Neural progenitor cell (in vitro differentiated cells): ENCODE measurements at places on chromosomes 12 and 14. TPM values are rescaled to one million over a fixed set of nuclear protein-coding genes. Genes with fewer than 3 reads are reported as not detected.
A peak's percentile ranks its signal among the peaks of the same experiment; 100 is the strongest.

DNA sequence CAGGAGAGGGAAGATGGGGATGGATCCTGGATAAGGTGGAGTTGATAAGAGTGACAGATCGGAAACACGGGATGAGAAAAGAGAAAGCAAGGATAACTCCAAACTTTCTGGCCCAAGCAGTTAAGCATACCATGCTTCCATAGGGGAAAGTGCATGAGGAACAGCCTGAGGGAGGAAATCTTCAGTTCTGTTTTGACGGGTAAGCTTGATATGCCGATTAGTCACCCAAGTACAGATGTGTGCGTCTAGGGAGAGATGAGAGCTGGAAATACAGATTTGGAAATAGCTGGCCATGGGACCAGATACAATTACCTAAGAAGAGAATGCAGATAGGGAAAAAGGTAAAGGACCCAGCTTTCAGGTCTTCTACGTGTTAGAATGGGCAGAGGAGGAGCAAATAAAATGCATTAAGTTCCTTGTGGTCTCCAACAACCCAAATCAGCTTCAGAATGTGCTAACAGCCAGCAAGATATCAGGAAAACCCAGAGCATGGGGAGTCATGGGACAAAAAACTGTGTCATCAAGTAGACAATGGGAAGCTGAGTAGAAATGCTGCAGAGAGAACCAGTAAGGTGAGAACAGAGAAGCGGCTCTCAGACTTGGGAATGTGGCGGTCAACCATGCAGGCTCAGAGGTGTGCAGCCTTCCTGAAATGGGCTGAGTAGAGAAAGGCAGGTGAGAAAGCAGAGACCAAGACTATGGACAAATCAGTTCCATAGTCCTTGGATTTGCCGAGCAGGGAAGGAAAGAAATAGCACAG, 56.3 kb downstream of the PPP1R36 start:
- DNase-seq, result no peak
- H3K36me3 ChIP-seq, result no peaks in the 10 kb centered on the region
- no peaks in the 10 kb centered on the region for H3K4me1 ChIP-seq
- no peak overlapping the region for H3K27ac ChIP-seq

The ANO6 gene
- 34.0 and 49.0 TPM in 2 replicates for total RNA-seq

The IAPP gene
- 0.15 and 0.92 TPM in 2 replicates for total RNA-seq

GRCh38 chr14:106377432-106377831, 851.0 kb downstream of the TMEM121 start:
- H3K27ac ChIP-seq, result no peak overlapping the region
- no peak for DNase-seq
- no peaks in the 10 kb centered on the region for H3K27me3 ChIP-seq
- no peak overlapping the region for H3K4me3 ChIP-seq

- no peaks in the 10 kb centered on the region for H3K36me3 ChIP-seq
- no peak for DNase-seq
- H3K4me3 ChIP-seq, result no peak overlapping the region
- no peaks in the 10 kb centered on the region for H3K4me1 ChIP-seq
- H3K27ac ChIP-seq, result no peak overlapping the region
Measured at GRCh38 chr12:87671757-87672156, 357.4 kb downstream of the C12orf50 start.

DNA sequence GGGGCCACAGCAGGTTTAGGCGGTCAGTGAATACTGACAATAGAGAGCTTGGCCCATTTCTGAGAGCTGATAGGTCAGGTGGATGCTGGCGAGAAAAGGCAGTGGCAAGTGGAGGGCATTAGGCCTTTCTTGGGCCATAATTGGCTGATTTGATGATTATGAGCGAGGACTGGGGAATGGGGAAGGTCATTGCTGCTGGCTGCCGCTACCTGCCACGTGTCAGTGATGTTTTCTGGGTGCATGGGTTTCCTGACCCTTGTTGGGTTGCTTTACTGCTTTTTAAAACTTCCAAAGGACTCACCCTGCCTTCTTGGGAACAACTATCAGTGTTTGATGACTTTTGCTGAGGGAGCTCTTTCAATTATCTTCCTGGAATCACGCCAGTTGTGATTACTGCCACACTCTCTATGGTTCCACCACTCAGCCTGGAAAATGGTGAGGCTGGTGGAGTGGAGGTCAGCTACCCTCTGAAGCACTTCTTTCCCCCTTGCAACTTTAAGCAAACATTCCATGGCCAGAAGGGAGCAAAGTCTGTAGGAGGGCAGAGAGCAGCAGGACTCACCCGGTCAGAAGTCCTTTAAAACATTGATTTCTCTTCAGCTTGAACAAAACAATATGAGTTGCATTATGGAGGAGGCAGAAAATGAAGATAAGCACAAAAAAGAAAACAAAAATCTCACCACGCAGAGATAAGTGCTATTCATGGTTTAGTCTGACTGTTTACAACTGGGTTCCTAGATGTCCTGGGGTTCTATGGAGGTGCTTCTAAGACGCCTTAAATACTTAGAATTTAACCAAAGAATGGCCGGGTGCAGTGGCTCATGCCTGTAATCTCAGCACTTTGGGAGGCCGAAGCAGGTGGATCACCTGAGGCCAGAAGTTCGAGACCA, 12.1 kb upstream of the SLC10A1 start:
- no peak overlapping the region for H3K27ac ChIP-seq
- DNase-seq, result no peak
- no peak overlapping the region for H3K4me3 ChIP-seq
- H3K27me3 ChIP-seq, result no peaks in the 10 kb centered on the region

The NOVA1 gene
- total RNA-seq, result 17.9 and 37.9 TPM in 2 replicates

- peaks cover 13% of the 10 kb centered on the region for H3K4me1 ChIP-seq
- no peak overlapping the region for H3K27ac ChIP-seq
- DNase-seq, result no peak
- H3K36me3 ChIP-seq, result no peaks in the 10 kb centered on the region
Measured at GRCh38 chr14:31265701-31266398, 58.3 kb upstream of the HECTD1 start.

GRCh38 chr14:34981743-34982420, 910 bp upstream of the SRP54 start:
- no peaks in the 10 kb centered on the region for H3K27me3 ChIP-seq
- DNase-seq, result peak; percentile 64
- no peaks in the 10 kb centered on the region for H3K4me1 ChIP-seq
- no peaks in the 10 kb centered on the region for H3K36me3 ChIP-seq
- peak overlapping the region; percentile 98 for H3K27ac ChIP-seq

- no peaks in the 10 kb centered on the region for H3K27me3 ChIP-seq
- no peak overlapping the region for H3K27ac ChIP-seq
- H3K4me3 ChIP-seq, result no peak overlapping the region
Measured at GRCh38 chr12:118430516-118430915, 54.2 kb downstream of the SUDS3 start.

GRCh38 chr12:4819654-4820053, 90.1 kb upstream of the KCNA1 start:
- no peaks in the 10 kb centered on the region for H3K36me3 ChIP-seq
- H3K4me1 ChIP-seq, result peaks cover 11% of the 10 kb centered on the region
- no peak overlapping the region for H3K4me3 ChIP-seq
- DNase-seq, result no peak

- H3K27me3 ChIP-seq, result no peaks in the 10 kb centered on the region
- no peak overlapping the region for H3K27ac ChIP-seq
- no peak overlapping the region for H3K4me3 ChIP-seq
- H3K36me3 ChIP-seq, result no peaks in the 10 kb centered on the region
- H3K4me1 ChIP-seq, result peaks cover 38% of the 10 kb centered on the region
Measured at GRCh38 chr12:89098441-89099112, 253.7 kb downstream of the DUSP6 start.

The ATP5F1B gene
- 558 and 609 TPM in 2 replicates for total RNA-seq

The GRIN2B gene
- 0.52 and 1.3 TPM in 2 replicates for total RNA-seq

GRCh38 chr12:27081668-27082111, 688 bp downstream of the C12orf71 start:
- no peaks in the 10 kb centered on the region for H3K27me3 ChIP-seq
- H3K27ac ChIP-seq, result no peak overlapping the region
- no peaks in the 10 kb centered on the region for H3K4me1 ChIP-seq
- DNase-seq, result peak; percentile 21
- H3K36me3 ChIP-seq, result no peaks in the 10 kb centered on the region

The APOF gene
- not detected in 2 replicates for total RNA-seq

DNA sequence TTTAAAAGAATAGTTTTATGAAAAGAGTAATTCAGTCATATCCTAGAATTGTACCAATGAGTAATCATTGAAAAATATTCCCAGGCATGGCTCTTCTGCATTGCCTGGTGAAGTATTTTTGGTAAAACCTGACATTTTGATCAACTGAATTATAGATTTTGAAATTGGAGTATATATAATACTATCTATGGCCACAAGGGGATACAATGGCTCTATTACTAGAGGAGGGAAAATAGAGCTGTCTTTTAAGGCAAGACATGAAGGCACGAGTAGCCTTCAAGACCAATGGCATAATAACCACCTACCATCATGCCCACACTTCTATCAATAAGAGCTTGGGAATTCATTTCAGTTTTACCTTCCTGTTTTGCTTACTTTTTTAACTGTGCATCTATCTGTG, 1241.4 kb upstream of the TMEM132C start:
- no peak overlapping the region for H3K4me3 ChIP-seq
- no peaks in the 10 kb centered on the region for H3K36me3 ChIP-seq
- H3K27ac ChIP-seq, result no peak overlapping the region
- no peak for DNase-seq

GRCh38 chr12:68206446-68206845, 19.2 kb downstream of the IL26 start:
- no peak for DNase-seq
- no peaks in the 10 kb centered on the region for H3K27me3 ChIP-seq
- no peaks in the 10 kb centered on the region for H3K36me3 ChIP-seq
- H3K4me3 ChIP-seq, result no peak overlapping the region
- H3K27ac ChIP-seq, result no peak overlapping the region

The GPR162 gene
- 10.0 and 27.6 TPM in 2 replicates for total RNA-seq

DNA sequence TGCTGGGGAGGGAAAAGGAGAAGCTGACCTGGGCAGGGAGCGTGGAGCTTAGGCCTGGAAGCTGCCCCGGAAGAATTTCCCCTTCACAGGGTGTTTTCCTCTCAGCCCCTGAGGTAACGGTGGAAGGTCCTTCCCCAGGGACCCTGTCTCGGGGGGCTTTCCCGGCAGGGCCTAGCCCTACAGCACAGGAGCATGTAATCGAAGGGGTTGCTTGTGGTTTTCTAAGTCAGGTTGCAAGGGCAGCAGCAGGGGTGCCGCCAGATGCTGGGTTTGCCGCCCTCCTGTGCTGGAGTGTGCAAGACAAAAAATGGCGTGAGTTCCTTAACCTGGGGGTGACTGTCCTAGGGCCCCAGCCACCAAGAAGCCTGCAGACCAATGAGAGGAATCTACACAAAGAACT, 1.6 kb upstream of the KRT74 start:
- DNase-seq, result no peak
- H3K36me3 ChIP-seq, result no peaks in the 10 kb centered on the region
- no peaks in the 10 kb centered on the region for H3K27me3 ChIP-seq
- H3K4me3 ChIP-seq, result no peak overlapping the region

The GPR135 gene
- 2.3 and 3.1 TPM in 2 replicates for total RNA-seq

- DNase-seq, result no peak
- no peaks in the 10 kb centered on the region for H3K36me3 ChIP-seq
- H3K27me3 ChIP-seq, result no peaks in the 10 kb centered on the region
- no peaks in the 10 kb centered on the region for H3K4me1 ChIP-seq
- H3K27ac ChIP-seq, result no peak overlapping the region
- H3K4me3 ChIP-seq, result no peak overlapping the region
Measured at GRCh38 chr12:127013197-127013596, 1253.8 kb upstream of the TMEM132C start.

GRCh38 chr14:64680013-64680713, 24.1 kb upstream of the PLEKHG3 start:
- H3K4me3 ChIP-seq, result no peak overlapping the region
- H3K36me3 ChIP-seq, result no peaks in the 10 kb centered on the region
- peaks cover 13% of the 10 kb centered on the region for H3K4me1 ChIP-seq
- no peaks in the 10 kb centered on the region for H3K27me3 ChIP-seq
- DNase-seq, result no peak

DNA sequence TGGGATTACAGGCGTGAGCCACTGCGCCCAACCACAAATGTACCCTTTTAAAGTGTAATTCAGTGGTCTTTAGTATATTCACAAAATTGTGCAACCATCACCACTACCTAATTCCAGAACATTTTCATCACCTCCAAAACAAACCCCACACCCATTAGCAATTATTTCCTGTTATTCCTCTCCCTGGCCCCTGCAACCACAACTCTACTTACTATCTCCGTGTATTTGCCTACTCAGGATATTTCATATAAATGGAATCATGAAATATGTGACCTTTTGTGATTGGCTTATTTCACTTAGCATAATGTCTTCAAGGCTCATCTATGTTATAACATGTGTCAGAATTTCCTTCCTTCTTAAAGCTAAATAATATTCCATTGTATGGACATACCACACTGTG, 16.0 kb upstream of the AQP2 start:
- no peak overlapping the region for H3K27ac ChIP-seq
- no peak for DNase-seq
- no peaks in the 10 kb centered on the region for H3K4me1 ChIP-seq

GRCh38 chr14:89690139-89690538, 264.4 kb downstream of the EFCAB11 start:
- no peak for DNase-seq
- no peaks in the 10 kb centered on the region for H3K27me3 ChIP-seq
- H3K4me3 ChIP-seq, result no peak overlapping the region
- no peaks in the 10 kb centered on the region for H3K4me1 ChIP-seq
- no peak overlapping the region for H3K27ac ChIP-seq
- no peaks in the 10 kb centered on the region for H3K36me3 ChIP-seq

- no peaks in the 10 kb centered on the region for H3K36me3 ChIP-seq
- H3K4me3 ChIP-seq, result no peak overlapping the region
- H3K4me1 ChIP-seq, result peaks cover 16% of the 10 kb centered on the region
Measured at GRCh38 chr12:128977441-128977840, 124.2 kb downstream of the GLT1D1 start.

- H3K27ac ChIP-seq, result peak overlapping the region; percentile 57
- no peaks in the 10 kb centered on the region for H3K27me3 ChIP-seq
Measured at GRCh38 chr14:93302688-93303581, 29.9 kb downstream of the BTBD7 start.

DNA sequence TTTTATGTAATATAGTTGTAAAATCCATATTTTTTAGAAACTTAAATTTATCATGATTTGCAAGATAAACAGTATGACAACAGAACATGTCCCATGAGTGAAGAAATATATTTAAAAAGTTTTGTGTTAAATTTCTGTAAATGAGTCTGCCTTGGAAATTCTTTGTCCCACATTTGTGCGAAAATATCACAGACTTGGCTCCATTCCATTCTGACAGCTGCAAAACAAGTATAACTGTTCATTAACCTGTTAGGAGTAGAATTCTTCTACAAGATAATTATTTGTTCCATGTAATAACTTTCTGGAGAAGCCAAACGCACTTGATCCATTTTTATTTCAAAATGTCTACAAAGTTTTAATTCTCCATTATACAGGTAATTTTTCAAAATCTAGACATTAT, 37.9 kb downstream of the MDM1 start:
- H3K27me3 ChIP-seq, result no peaks in the 10 kb centered on the region
- no peak for DNase-seq
- H3K27ac ChIP-seq, result no peak overlapping the region
- H3K4me1 ChIP-seq, result no peaks in the 10 kb centered on the region

DNA sequence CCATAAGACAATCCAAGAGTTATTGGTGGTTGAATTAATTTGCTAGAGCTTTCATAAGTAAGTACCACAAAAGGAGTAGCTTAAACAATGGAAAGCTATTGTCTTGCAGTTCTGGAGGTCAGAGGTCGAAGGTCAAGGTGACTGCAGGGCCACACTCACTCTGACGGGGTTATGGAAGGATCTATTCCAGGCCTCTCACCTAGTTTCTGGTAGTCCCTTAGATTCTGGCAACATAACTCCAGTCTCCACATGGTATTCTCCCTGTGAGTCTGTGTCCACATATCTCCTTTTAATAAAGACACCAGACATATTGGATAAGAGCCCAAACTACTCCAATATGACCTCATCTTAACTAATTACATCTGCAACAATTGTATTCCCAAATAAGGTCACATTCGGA, 273.4 kb downstream of the FOXN3 start:
- H3K27me3 ChIP-seq, result peaks cover 4% of the 10 kb centered on the region
- peaks cover 6% of the 10 kb centered on the region for H3K4me1 ChIP-seq
- no peak overlapping the region for H3K27ac ChIP-seq
- no peak overlapping the region for H3K4me3 ChIP-seq
- H3K36me3 ChIP-seq, result no peaks in the 10 kb centered on the region
- no peak for DNase-seq
